ENCODE measurements at places on chromosomes 1 and 21.

GRCh38 chr1:226033991-226034390, 28.5 kb upstream of the H3-3A start:
- no peak for DNase-seq

GRCh38 chr1:163076981-163077761, 8.0 kb downstream of the RGS4 start:
- no peak for DNase-seq

GRCh38 chr21:8992731-8993174, 1528.6 kb upstream of the TPTE start:
- no peak for DNase-seq

GRCh38 chr1:20348326-20348915, 57.7 kb downstream of the VWA5B1 start:
- no peak for DNase-seq

- no peak for DNase-seq
Observed at GRCh38 chr1:41535276-41535675, 50.8 kb upstream of the EDN2 start.

GRCh38 chr21:35559829-35560225, 500.5 kb downstream of the SETD4 start:
- no peak for DNase-seq

DNA sequence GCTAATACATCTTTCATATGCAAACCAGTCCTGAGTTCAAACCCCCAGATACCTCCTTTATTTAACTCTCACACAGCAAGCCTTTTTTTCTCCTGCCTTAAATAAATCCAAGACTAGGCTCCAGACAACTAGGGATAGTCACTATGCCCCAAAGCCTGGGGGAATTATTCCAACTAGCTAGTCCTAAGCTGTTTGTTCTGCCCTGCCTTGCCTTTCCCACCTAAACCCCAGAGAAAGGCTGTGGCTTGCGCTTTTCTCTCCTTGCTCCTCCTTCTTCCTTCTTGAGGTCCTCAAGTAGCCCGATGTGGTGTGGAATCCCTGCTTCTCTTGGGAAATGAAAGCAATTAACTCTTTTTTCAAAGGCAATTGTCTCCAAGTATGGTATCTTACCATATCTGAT, 31.8 kb downstream of the C1orf87 start:
- no peak for DNase-seq

DNA sequence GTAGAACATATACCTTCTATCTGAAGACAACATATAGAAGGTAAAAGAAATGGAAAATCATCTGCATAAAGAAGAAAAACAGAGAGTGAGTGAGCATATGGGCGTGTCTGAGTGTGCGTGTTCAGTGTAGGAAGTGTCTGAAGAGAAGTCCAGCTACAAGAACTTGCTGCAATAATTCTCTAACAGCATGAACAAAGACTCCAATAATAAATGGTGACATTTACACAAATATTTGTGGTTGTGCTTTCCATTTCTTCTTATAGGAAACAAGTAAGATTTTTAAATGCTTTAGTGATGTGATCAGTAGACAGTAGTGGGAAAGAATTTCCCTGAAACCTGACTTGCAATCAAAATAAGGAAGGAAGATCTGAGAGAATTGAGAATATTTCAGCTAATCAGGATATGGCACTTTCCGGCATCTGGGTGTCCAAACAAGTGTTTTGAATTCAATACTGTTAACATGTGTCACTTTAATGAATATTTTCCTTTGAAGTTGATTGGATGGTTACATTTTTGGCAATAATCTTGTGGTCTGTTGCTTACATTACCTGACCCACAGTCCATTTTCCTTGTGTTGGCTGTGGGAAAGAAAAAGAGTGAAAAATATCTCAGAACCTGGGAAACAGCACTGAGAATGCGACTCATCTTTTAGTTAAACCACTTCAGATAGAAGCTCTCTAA, 154.0 kb downstream of the TGFB2 start:
- DNase-seq = no peak

GRCh38 chr1:9080705-9081291, 11.4 kb upstream of the SLC2A5 start:
- no peak for DNase-seq

DNA sequence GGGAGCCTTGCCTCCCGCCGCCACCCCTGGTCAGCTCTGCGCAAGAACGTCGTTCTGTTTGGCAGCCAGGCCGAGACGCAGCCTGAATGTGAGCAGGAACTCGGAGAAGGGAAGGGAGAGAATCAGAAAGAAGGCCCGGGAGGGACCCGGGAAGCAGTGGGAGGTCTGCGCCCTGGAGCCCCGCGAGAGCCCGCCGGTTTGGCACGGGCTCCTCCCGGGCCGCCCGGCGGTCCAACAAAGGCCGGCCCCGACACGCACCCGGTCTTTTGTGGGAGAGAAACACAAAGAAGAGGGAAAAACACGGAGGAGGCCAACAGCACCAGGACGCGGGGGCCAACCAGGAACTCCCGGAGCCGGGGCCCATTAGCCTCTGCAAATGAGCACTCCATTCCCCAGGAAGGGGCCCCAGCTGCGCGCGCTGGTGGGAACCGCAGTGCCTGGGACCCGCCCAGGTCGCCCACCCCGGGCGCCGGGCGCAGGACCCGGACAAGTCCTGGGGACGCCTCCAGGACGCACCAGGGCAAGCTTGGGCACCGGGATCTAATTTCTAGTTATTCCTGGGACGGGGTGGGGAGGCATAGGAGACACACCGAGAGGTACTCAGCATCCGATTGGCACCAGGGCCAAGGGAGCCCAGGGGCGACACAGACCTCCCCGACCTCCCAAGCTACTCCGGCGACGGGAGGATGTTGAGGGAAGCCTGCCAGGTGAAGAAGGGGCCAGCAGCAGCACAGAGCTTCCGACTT, 2.7 kb upstream of the OLIG2 start:
- DNase-seq = no peak

DNA sequence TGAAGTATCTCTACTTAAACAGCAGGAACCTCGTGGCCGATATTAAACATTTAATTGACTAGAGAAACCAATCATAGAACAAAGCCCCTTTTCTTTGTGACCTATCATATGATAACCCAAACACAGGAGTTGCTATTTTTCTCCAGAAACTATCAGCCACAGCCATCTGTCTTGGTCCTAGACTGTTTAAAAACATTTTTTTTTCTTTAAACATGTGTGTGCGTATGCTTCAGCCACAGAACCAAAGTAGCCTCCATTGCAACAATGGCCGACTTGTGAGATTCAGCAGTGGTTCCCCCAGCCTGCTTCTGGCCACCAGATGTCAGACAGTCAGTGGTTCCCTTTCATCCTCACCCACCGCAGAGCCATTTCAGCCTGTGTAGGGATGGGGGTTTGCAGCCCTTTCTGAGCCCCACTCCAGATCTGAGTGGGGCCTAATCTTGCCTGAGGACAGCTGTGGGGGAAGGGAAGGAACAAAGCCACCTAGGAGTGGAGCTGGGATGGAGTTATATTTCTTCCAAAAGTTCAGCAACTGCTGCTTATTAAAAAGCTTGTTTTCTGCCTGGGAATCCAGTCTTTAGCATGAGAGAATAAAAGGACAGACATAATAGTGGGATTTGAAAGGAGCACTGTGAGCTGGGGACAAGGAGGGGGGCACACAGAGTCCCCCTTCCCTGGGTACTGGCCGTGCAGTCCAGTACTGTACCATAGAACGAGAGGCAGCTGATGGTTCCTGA, 11.7 kb upstream of the IGSF3 start:
- no peak for DNase-seq

GRCh38 chr1:147717051-147717705, 43.2 kb downstream of the GJA5 start:
- no peak for DNase-seq

DNA sequence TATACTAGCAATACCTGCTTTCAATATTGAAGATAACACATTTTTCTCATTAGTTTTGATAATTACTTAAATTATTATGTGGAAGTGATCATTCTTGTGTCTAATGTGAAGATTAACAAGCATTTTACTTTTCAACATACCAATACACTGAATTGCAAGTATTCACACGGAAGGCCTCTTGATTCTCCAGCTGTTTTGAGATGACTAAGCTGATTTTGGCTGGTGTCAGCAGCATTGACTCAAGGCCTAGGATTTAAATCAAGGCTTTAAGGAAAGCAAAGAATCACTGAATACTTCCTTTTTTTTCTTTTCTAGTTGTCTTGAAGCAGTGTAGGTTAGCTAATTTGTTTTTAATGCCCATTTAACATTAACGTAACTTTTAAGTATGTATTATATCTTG, 373.7 kb downstream of the SRGAP2C start:
- DNase-seq = no peak

DNA sequence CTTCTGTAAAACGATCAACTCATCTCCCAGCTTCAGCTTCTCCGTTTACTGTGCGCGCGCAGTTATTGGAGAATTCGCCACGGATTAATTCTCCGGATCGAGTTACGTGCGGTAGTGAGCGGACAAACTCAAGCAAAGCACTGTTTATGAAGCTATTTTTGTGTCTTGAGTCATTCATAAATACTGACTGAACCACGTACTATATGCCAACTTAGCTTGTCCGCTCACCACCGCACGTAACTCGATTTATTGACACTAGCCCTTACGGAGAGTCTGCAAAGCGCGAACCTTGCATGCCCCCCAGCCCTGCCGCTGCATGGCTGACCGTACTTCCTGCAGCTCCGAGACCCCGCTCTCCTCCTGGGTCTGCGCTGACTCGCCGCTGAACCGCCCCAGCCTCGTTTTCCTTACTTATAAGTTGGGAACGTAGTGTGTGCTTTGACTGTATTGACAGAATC, 773 bp downstream of the CHD1L start:
- no peak for DNase-seq

DNA sequence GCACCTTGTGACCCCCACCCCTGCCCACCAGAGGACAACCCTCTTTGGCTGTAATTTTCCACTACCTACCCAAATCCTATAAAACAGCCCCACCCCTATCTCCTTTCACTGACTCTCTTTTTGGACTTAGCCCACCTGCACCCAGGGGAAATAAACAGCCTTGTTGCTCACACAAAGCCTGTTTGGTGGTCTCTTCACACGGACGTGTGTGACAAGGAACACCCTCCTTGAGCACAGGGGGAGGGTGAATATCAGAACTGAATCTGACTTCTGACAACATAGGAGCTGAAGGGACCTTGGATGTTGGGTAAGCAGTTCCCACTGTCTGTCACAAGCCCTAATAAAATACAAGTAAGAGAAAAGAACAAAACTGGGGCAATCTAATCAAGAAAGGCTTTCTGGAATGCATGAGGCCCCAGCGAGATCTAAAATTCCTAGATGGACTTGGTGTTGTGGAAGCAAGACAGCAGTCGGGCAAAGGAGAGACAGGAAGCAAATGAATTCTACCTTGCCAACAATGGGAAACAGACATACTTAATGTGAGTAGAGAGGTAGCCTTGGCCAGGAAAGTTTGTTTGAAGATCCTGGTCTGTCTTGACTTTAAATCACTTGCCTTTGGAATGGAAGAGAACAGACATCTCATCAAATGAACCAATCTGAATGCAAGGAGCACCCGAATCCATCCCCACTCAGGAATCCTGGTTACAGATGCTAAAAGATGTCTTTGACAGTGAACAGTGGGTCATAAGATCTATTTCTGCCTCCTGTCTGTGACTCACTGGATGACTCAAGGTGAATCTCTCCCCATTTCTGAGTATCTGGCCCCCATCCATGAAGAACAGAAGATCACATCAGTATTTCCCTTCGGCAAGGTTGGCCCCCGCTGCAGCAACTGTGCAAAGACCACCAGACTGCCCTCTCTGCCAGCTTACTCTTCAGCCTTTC, 53.3 kb downstream of the OLFML3 start:
- DNase-seq = no peak

DNA sequence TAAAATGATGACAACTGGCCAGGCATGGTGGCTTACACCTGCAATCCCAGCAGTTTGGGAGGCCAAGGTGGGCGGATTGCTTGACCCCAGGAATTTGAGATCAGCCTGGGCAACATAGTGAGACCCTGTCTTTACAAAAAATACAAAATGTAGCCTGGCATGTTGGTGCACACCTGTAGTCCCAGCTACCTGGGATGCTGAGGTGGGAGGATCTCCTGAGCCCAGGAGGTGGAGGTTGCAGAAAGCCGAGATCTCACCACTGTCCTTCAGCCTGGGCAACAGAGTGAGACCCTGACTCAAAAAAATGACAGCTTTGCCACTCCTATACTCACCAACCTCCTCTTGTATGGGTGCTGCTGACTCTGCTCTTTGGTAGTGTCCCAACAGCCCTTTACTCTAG, 18.6 kb downstream of the SYT11 start:
- DNase-seq = no peak

- no peak for DNase-seq
Observed at GRCh38 chr1:77655431-77655974, 27.0 kb downstream of the ZZZ3 start.

DNA sequence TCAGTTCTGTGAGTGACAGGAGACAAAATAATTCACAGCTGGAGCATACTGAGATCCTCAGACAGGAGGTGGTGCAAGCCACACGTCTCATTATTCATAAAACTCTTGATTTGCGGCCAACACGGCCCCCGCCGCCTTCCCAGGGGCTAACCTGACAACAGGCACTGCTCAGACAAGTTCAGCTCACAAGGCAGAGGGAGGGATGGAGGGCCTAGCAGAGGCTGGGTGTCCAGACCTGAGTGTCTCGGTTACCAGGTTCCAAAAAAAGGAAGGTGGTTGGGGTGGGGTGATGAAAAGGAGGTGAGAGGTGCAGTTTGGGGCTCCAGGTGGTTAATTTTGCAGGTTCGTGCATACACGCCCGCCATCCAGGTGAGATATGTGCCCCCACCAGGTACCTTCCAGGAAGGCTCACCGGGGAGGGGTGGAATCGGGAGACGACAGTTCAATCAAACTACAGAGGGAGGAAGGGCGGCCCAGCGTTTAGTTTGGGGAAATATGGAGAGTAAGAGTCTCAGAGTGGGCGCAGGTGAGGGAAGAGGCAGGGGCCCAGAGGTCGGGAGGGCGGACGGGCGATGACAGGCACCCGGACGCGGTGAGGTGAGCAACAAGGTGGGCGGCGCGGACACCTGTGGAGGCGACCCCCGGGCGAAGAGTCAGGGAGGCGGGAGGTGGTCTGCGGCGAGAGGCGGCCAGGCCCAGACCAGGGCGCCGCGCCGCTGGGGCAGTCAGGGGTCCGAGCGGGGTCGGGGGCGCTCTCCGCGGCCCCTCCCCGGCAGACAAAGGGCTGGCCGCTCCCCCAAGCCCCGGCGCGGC, 629 bp downstream of the CTNNBIP1 start:
- DNase-seq = peak; percentile 17

DNA sequence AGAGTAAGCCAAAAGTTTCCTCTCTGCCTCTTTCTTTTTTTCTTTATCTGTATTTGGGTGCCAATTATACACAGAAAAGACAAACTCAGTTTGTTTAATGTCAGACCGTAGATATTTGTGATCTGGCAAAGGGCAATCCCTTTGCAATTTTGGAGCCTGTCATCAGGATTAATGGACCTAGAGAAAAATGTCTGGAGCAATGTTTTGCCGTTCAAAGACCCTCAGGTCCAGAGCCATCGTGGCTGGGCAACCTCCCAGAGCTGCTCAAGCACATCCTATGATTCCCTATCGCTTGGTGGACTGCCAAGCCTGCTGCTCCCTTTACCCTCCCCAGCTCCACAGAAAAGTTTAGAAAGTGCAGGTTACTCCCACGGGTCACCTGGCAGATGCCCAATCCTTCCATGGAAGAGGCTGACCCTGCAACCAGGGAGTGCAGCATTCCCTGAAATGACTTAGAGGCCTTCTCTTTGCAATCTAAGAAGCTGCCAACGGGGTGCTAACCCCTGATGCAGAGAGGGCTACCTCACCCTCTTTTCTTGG, 112.5 kb upstream of the NGF start:
- DNase-seq = no peak

Measured in naive B cell (primary cell).